Stimulated activated CD4-positive, alpha-beta T cell treated with anti-CD3 and anti-CD28 coated beads, TNF-alpha, amount 100 ng/mL, for 48 hours (primary cell): ENCODE measurements at places on chromosomes 3 and 15.
A peak's percentile ranks its signal among the peaks of the same experiment; 100 is the strongest.

DNA sequence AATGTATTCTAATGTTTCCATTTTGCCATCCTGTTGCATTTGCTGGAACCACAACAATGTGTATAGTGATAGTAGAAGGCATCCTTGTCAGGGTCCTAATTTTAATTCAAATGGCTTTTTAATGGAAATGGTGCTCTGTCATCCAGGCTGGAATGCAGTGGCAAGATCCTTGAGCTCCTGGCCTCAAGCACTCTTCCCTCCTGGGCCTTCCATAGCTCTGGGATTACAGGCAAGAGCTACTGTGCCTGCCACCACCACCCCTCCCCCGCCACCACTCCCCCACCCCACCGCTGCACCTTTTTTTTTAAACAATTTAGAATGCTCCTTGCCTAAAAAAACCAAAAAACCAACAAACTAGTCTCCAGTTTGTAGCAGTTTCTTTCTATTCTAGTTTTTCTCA is 15.2 kb upstream of the IQCF6 start:
- no peak for DNase-seq

- no peak for DNase-seq
Observed at GRCh38 chr3:25589783-25590258, 74.9 kb downstream of the TOP2B start.

- peak; percentile 1 for DNase-seq
Observed at GRCh38 chr3:104102386-104102785, 1264.3 kb upstream of the ALCAM start.

GRCh38 chr3:181919375-181919774 is 207.7 kb downstream of the SOX2 start:
- no peak for DNase-seq

GRCh38 chr3:68985146-68985790 is 28.2 kb downstream of the EOGT start:
- DNase-seq: no peak

- DNase-seq: no peak
Observed at GRCh38 chr3:50293079-50293801, 1.0 kb upstream of the IFRD2 start.
